ENCODE measurements at places on chromosomes 7 and 10. TPM values are rescaled to one million over a fixed set of nuclear protein-coding genes. Genes with fewer than 3 reads are reported as not detected.

- DNase-seq = no peak
Measured at GRCh38 chr10:96642973-96643372, 56.2 kb upstream of the TM9SF3 start.

DNA sequence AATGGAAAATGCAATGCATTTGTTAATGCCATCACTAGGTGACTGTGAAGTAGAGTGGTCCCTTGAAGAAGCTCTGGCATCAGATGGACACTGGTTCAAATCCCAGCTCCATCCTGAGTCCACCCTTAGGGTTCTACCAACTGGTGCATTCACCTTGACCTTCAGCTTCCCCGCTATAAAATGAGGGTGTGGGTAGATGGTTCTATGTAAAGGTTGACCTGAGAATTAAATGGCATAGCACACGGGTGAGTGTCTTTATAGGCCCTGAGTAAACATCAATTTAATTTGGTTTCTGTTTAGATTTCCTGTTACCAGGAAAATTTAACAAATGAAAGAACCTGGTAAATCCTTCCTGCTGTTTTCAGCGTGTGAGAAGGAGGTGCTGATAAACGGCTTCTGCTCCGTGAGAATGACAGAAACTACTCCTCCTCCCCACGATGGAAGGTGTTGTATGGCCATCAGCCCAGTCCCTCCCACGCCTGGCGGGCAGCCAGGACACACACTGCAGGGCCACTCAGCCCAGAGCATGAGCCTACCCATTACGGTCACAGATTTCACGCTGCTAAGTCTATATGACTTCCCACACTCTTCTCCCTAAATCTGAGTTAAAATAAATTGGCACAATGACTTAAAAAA is 210.1 kb downstream of the TNS3 start:
- peak; percentile 74 for DNase-seq

DNA sequence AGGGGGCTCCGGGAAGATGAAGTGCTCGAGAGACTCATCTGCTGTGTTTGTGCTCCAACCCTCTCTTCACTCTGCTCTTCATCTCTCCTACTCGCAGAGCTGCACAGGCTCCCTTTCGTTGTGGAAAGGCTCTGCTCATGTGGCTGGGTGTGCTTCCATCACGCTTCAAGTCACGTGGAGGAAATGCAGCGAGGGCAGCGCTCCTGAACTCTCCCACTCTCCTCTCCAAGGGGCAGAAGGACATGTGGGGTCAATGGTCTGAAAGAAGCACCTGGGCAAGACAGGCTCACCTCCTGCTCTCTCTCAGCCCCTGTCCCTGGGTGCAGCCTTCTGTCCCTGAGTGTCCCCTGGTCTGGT is 72.6 kb downstream of the USP6NL start:
- DNase-seq = no peak

DNA sequence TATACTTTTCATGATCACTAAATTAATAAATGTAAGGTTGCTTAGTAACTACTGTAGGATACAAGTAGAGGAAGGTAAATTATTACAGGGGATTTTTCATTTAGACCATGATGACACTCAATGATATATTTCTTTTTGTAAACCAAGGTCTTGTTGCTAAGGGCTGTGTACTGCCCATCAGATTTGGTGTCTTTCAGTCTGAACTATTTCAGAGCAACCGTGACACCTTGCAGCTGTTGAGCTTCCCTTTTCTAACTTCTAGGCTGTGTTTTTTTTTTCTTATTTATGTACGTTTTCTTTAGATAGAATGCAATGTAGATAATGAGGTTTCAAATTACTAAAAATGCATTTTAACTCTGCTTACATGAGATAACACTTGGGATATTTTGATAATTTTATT is 292.0 kb upstream of the MBL2 start:
- no peak for DNase-seq

DNA sequence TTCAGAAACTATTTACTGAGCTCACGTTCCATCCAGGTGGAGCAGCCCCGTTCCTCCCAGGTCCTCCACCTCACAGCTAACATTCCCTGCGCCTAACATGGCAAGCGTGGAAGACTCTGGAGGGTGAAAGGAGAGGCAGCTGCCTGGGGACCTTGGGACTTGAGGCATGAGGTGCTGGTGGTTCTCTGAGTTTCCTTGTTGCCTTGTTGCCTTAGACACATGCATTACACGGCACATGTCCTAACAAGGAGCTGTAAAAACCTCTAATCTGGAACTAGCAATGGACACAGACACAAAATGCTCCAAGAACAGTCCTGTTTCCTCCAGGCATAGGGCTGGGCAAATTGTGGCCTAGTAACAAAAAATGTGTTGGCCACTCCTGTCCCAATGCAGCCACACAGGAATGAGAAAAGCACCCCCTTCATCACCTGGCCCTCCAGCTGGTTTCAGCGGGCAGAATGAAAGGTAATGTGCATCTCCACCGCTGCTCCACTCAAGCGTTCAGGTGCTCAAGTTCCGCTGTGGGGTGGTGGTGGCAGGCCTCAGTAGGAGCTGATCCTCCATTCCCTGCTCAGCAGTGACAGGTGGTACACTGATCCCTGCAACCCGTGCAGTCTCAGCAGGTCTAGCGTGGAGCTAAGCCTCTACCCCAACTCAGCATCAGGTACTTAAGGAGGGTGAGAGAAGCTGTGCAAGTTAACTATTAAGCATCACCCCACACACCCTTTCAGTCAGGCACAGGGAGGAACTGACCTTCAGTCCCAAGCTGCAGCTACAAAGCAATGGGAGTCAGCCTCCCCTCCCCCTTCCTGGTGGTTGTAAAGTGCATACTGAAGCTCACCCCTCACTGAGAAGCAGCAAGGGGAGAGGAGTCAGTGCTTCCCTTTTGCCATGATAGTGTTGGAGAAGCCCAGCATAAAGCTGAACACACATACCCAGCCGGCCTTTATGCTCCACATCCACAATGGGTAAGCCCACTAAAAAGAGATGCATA is 382.8 kb downstream of the SDK1 start:
- no peak for DNase-seq

DNA sequence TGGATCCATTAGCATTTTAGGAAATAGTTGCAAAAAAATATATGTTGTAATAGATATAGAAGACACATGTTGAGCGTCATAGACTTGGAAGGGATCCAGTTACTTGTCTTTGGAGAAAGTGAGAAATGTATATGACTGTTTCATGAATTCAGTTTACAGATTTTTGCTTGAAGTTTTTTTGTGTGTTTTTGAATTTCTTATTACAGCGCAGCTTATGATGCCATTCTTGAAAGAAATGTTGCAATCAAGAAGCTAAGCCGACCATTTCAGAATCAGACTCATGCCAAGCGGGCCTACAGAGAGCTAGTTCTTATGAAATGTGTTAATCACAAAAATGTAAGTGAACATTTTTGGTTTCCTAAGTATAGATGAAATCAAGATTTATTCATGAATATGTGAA is 98.2 kb downstream of the MAPK8 start:
- no peak for DNase-seq

- no peak for DNase-seq
Measured at GRCh38 chr10:34109952-34110702, 705.0 kb downstream of the PARD3 start.

GRCh38 chr10:34186745-34187144 is 628.4 kb downstream of the PARD3 start:
- no peak for DNase-seq

- peak; percentile 43 for DNase-seq
Measured at GRCh38 chr10:108544500-108545120, 1378.7 kb downstream of the XPNPEP1 start.

DNA sequence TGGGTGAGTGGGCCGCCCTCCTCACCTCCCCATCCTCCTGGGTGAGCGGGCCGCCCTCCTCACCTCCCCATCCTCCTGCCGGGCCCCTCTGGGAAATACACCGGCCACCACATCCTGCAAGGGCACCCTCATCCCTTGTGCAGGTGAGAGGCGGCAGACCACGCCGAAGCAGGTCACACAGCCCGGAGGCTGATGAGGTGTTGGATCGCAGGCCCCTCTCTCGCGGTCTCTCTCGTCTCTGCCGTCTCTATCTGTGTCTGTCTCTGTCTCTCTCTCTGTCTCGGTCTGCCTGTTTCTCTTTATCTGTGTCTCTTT is 30.8 kb upstream of the FOXL3 start:
- DNase-seq = no peak

ZNF804B gene
- not detected for total RNA-seq

VSTM4 gene
- total RNA-seq = 1.7 TPM

RAB19 gene
- 6.3 TPM for total RNA-seq

HOGA1 gene
- total RNA-seq = 70.8 TPM

SPOCK2 gene
- 0.41 TPM for total RNA-seq

All from Caki2 (cell line).